ENCODE measurements at places on chromosomes 13 and 19.

GRCh38 chr19:10686661-10687517 is 14.3 kb upstream of the QTRT1 start:
- peak; percentile 74 for DNase-seq

DNA sequence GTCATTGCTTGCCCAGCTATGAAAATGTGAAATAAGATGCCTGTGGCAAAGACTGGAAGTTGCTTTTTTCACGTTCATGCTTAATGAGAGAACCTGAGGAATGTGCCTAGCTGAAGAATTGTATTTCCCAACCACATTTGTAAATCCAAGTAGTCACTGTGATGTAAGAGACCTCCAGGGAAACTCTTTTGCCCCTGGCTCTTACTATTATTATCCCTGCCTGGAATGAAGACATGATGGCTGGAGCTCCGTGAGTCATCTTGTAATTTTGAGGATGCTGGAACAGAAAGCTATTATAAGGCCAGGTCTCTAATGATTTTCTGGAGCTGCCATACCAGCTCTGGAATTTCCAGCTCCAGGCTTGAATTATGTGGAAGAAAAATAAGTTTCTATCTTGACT is 894.3 kb downstream of the DIAPH3 start:
- no peak for DNase-seq

DNA sequence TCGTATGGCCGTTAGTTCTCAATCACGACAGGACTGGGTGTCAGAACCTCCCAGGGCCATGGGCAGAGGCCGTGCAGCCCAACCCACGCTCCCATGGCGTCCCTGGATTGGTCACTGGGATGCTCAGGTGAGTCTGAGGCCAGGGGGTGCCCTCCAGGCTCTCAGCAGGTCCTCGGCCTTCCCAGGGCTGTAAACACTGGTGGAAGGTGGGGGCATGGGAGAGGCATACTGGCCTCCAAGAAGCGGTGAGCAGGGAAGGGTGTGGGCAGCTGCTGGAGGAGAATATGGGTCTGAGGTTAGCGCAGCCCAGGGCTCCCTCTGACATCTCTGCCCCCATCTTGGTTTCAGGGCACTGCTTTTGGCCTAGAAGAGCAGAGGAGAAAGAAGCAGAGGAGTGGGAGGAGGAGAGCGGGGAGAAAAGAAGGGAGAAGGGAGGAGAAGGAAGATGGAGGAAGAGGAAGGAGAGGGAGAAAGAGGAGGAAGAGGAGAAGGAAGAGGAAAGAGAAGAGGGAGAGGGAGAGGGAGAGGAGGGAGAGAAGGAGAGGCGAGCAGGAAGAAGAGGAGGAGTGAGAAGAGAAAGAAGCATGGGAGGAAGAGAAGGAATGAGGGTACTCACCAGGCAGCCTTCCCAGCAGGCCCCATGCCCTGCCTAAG is 62.3 kb downstream of the CEBPG start:
- DNase-seq: no peak

DNA sequence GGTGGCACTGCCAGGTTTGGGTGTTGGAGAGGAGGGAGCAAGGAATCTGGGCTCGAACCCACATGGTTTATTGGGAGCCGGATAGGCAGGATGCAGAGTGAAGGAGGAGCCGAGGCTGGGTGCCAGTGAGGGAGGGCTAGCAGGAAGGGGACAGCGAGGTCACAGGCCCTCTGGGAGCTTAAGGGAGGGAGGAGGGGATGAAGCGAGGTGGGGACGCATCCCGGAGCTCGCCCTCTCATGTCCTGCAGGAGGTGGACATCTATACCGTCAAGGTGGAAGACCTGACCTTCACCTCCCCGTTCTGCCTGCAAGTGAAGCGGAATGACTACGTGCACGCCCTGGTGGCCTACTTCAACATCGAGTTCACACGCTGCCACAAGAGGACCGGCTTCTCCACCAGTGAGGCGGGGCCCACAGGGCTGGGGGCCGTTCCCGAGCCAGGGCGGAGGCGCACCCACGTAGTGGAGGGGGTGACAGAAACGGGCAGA is 3.5 kb upstream of the ADM5 start:
- no peak for DNase-seq
